ENCODE measurements at places on chromosomes 11 and 22.
A peak's percentile ranks its signal among the peaks of the same experiment; 100 is the strongest.

DNA sequence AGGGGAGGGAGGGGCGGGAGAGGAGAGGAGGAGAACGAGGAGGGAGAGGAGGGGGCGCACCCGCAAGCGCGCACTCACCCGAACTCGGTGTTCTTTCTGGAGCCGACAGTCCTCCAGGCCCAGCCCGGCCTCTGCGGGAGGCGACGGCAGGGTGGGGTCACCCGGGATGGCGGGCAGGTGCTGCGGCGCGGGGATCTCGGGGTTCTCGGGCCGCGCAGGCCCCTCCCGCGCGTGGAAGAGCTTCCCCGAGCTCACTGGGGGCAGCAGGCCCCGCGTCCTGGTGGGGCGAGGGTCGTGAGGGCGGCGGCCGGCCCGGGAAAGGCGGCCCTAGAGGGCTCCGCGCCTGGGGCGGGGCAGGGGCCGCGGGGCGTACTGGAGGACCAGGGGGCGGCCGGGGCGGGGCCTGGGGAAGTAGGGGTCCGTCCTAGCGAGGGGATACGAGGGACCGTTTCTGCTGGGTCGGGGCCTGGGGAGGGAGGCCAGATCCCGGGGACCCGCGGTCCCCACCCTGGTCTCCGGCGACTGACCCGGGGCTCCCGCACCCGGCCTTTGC lies 5.2 kb downstream of the LMNTD2 start:
- DNase-seq: no peak

GRCh38 chr11:131598305-131598704 lies 227.9 kb downstream of the NTM start:
- no peak for DNase-seq

DNA sequence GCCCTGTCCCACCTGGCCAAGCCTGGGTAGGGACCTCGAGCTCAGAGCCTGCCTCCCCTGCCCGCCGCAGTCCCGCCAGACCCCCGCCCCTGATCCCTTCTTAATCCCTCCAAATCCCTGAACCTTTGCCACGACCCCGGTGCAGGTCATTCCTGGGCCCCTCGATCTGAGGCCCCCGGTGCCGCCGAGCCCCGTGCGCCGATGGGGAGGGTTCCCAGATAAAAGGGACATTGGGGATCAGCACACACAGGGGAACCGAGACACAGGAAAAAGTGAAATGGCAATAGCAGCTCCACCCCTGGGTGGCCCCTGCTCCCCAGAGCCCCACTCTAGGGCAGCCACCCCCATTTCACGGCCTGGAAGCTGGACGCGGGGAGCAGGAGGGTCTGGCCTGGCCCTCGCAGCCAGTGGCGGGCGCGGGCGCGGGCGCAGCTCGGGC lies 1.3 kb upstream of the WNT7B start:
- DNase-seq: no peak

DNA sequence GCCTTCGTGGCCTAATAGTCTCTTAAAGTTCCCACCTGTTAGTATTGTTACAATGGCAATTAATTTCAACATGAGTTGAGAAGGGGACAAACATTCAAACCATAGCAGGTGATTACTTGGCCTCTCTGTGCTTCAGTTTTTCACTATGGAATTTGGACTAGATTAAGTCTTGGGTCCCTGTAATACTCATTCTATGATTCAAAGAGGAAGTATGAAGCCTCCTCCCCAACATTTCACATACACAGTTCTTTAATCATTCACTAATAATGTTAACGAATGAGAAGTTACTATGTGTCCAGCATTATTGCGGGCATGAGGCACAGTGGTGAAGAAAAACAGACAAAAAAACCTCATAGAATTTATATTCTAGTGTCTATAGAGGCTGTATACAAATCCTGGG lies 19.9 kb upstream of the USP47 start:
- DNase-seq: no peak

DNA sequence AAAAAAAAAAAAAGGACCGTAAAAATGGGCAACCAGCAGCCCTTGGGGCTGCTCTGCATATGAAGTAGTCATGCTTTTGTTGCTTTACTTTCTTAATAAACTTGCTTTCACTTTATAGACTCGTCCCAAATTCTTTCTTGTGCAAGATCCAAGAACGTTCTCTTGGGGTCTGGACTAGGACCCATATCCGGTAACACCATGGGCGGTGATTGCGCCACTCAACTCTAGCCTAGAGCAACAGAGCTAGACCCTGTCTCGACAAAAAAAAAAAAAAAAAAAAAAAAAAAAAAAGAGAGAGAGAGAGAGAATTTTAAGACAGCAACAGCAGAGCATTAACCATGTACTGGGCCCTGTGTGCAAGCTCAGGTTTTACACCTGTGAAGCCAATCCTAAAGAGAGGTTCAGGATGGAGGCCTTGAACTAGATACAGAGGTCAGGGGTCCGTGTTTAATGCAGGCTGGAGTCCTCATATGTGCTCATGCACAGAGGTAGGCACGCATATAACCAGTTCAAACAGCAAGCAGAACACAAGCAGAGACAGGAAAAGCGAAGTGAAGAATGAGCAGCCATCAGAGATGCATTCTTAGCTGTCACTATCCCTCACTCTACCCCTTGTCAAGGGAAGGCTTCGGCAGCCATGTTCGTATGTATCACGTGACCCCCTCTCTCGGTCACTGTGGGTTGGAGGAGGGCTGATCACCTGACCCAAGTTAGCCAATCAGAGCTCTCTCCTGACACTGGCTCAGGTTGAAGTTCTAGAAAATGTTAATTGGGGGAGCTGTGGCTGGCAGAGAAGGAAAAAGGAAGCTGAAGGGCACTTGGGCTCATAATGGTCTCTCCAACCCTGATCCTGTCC lies 16.7 kb upstream of the SYT12 start:
- peak; percentile 60 for DNase-seq

DNA sequence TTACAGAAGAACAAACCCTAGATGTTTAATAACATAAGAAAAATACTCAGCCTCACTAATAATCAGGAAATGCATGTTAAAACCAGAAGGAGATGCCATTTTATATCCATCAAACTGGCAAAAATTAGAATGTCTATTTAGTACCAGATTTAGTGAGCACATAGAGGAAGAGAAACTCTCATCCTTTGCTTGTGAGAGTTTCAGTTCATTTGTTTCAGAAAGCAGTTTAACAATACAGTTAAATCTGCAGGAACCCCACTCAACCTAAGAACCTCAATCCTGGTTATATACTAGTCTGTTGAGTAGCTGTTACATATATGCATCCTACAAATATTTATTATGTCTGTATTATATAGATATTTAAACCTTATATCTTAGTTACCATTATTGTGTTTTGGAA lies 172.6 kb downstream of the WNT11 start:
- no peak for DNase-seq

GRCh38 chr22:33111491-33111890 lies 53.3 kb upstream of the SYN3 start:
- no peak for DNase-seq

GRCh38 chr22:30009478-30009877 lies 70.8 kb upstream of the HORMAD2 start:
- no peak for DNase-seq

GRCh38 chr22:48050836-48051235 lies 1288.4 kb downstream of the TBC1D22A start:
- no peak for DNase-seq

DNA sequence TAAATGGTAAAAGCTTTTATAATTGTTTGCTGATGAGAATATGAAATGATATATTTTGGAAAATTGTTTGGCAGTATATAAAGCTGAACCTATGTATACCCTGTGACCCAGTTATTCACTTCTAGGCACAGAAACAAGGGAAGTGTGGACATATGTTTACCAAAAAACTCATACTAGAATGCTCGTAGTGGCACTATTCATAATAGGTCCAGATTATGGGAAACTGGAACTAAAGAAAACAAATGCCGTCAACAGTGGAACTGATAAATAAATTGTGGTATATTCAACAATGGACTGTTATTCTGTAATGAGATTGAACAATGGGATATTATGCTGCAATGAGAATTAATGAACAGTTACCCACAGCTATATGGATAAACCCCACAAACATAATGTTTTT lies 32.8 kb downstream of the CSTPP1 start:
- DNase-seq: no peak

- no peak for DNase-seq
Observed at GRCh38 chr11:66211100-66211499, 57.3 kb upstream of the RAB1B start.

DNA sequence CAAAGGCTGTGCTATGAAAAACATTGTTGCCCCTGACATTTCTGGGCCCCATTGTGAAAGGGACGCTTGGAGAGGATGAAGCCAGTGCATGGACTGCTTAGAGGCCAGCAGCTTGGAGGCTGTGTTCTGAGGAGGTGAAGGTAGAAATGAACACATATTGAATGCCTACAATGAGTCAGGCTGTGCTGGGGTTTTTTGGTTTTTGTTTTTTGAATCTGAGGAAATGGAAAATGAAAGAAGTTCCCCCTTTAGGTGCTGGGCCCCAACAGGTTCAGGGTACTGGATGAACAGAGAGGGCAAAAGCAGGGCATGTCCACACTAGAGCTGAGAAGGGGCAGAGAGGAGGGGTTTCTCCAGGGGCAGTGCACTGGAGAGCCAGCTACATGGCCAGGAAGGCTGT lies 166.1 kb upstream of the API5 start:
- no peak for DNase-seq

GRCh38 chr11:65439331-65440181 lies 17.0 kb downstream of the NEAT1 start:
- DNase-seq: peak; percentile 3

- peak; percentile 68 for DNase-seq
Observed at GRCh38 chr11:65424205-65425104, 1.9 kb downstream of the NEAT1 start.

DNA sequence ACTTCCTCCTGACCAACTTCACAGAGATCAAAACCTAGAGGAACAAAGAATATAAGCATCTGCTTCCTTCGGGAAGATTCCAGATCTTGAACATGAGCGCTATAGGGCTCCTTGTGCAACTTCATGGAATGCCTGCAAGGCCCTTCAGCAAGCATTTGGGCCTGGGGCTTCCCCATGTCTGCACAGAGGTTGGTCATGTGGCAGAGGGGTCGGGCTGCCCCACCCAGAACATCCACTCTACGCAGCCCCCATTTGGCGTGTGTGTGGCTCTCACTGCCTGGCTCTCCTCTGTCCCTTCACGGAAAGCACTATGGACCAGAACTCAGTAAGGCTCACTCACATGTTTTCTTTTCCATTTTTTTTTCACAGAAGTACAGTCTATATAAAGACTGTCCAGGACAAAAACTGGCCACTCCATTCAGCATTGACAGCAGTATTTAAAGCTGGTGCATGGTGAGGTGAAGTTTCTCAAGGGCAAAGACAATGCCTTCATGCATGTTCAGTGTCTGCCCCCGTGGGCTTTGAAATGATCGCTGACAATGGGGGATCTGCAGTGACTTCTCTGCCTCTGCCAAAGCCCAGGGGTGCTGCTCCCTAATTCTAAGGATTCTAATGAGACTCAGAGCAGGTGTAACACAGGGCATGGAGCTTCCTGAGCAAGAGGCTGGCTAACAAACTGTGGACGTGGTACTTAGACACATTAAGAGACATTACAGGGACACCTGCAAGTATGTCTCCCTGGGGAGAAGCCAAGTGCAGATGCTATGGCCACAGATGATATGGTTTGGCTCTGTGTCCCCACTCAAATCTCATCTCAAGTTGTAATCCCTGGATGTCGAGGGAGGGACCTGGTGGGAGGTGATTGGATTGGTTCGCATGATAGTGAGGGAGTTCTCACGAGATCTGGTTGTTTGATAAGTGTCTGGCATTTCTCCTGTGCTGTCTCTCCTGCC lies 66.5 kb upstream of the PITPNB start:
- no peak for DNase-seq

GRCh38 chr11:123594188-123594901 lies 60.1 kb downstream of the SCN3B start:
- DNase-seq: no peak

GRCh38 chr11:441418-442274 lies at the start of gene ANO9:
ANO9 (minus strand) TSS chr11:442011; CDS start chr11:441926, 85 bp downstream.
- peak; percentile 45 for DNase-seq

GRCh38 chr22:20423008-20423905 lies 14.4 kb downstream of the SCARF2 start:
- DNase-seq: peak; percentile 10

GRCh38 chr11:75031224-75031753 lies 42.6 kb downstream of the NEU3 start:
- DNase-seq: peak; percentile 81

All from hematopoietic multipotent progenitor cell treated with erythropoietin and hydrocortisone succinate and interleukin-3 and kit ligand, for 6 days (in vitro differentiated cells).